ENCODE measurements at places on chromosomes 4 and X. TPM values are rescaled to one million over a fixed set of nuclear protein-coding genes. Genes with fewer than 3 reads are reported as not detected.

GRCh38 chr4:17517664-17518063, 2.7 kb downstream of the CLRN2 start:
- DNase-seq: no peak

GRCh38 chr4:13656569-13657405, 29.3 kb upstream of the BOD1L1 start:
- peak; percentile 52 for DNase-seq

The ADH4 gene
- not detected for total RNA-seq

DNA sequence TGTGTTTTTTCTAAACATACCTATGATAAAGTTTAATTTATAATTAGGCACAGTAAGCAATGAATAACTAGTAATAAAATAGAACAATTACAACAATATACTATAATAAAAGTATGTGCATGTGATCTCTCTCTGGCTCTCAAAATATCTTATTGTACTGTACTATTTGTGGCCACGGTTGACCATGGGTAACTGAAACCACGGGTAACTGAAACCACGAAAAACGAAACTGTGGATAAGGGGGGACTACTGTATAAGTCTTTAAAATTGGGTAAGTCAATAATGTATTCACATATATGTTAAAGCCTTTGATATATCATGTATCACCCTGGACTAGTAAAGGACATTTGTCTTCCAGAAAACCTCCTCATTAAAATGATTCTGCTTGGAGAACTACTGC, 20.0 kb downstream of the TMEM154 start:
- no peak for DNase-seq

- no peak for DNase-seq
Observed at GRCh38 chr4:55903577-55903976, 45.2 kb upstream of the CEP135 start.

Data from heart left ventricle (tissue), 16 donors.